Esophagus squamous epithelium (tissue), 5 donors: ENCODE measurements at places on chromosomes 11 and 22. TPM values are rescaled to one million over a fixed set of nuclear protein-coding genes. Genes with fewer than 3 reads are reported as not detected.

TMEM41B gene
- 27.6 TPM for total RNA-seq

APLNR gene
- 1.7 TPM for total RNA-seq

TSPAN18 gene
- 0.80 TPM for total RNA-seq

CCDC87 gene
- 0.23 TPM for total RNA-seq

TREH gene
- total RNA-seq: not detected

PTPRJ gene
- total RNA-seq: 2.0 TPM

GLB1L2 gene
- total RNA-seq: 4.3 TPM

SLC22A8 gene
- not detected for total RNA-seq

LINC01488 gene
- total RNA-seq: not detected

DNA sequence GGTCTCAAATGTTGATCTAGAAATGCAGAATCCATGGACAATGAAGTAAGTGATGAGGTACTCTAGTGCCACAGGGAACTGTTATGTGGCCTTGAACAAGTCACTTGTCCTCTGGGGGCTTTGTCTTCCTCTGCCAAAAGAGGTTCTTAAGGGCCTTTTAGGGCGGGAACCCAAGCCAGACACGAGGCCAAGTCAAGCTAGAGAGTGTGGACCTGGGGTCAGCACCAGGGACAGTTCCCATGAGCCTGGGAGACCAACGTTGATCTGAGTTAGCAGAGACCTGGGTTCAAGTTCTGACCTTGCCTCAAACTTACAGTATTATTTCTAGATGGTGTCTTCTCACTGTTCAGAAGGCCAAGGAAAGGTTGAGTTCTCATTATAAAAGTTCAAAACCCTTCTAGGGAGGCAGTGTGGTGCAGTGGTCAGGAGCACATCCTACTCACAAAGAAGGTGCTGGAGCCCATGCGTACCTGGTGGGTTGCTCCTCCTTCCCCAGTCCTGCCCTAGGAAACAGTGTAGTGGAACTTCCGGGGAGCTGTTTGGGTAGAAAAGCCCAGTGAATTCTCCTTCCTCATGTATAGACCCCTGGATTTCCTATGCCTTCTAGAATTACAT, 121.5 kb downstream of the CHST1 start:
- no peak for DNase-seq
- H3K36me3 ChIP-seq: no peaks in the 10 kb centered on the region
- H3K4me1 ChIP-seq: no peaks in the 10 kb centered on the region
- H3K27ac ChIP-seq: no peak overlapping the region
- H3K27me3 ChIP-seq: no peaks in the 10 kb centered on the region
- no peak overlapping the region for H3K4me3 ChIP-seq

DNA sequence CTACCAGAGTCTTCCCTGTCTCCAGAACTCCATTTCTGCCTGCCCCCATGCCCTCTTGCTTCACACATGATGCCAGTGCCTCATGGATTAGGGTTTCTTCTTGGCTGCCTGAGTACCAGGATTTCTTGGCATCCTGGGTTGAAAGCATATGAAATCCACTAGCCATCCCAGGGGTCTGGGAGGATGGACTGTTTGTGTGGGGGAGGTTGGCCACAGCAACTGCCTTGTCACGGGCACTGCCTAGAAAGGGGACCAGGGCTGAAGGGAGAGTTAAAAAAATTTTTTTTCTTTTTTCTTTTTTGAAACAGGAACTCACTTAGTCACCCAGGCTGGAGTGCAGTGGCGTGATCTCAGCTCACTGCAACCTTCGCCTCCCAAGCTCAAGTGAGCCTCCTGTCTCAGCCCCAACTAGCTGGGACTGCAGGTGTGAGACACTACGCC, 4.2 kb downstream of the USP35 start:
- no peak for DNase-seq
- no peaks in the 10 kb centered on the region for H3K36me3 ChIP-seq
- H3K4me1 ChIP-seq: peaks cover 10% of the 10 kb centered on the region
- H3K27ac ChIP-seq: no peak overlapping the region
- no peaks in the 10 kb centered on the region for H3K27me3 ChIP-seq

- no peaks in the 10 kb centered on the region for H3K4me1 ChIP-seq
- no peak overlapping the region for H3K27ac ChIP-seq
- no peaks in the 10 kb centered on the region for H3K36me3 ChIP-seq
- H3K27me3 ChIP-seq: no peaks in the 10 kb centered on the region
- no peak overlapping the region for H3K4me3 ChIP-seq
These were observed 526.0 kb downstream of the ETS1 start for GRCh38 chr11:128061281-128061871.

GRCh38 chr22:37862570-37863325, 13.5 kb downstream of the EIF3L start:
- H3K4me1 ChIP-seq: no peaks in the 10 kb centered on the region
- no peaks in the 10 kb centered on the region for H3K27me3 ChIP-seq
- no peak overlapping the region for H3K4me3 ChIP-seq
- DNase-seq: no peak
- H3K27ac ChIP-seq: no peak overlapping the region

GRCh38 chr11:31827455-31828206, 16.5 kb upstream of the PAX6 start:
- H3K4me3 ChIP-seq: no peak overlapping the region
- H3K27ac ChIP-seq: no peak overlapping the region
- no peaks in the 10 kb centered on the region for H3K36me3 ChIP-seq
- H3K27me3 ChIP-seq: peaks cover 100% of the 10 kb centered on the region
- peaks cover 27% of the 10 kb centered on the region for H3K4me1 ChIP-seq

- no peaks in the 10 kb centered on the region for H3K27me3 ChIP-seq
- H3K27ac ChIP-seq: no peak overlapping the region
- H3K4me3 ChIP-seq: no peak overlapping the region
These were observed 50.2 kb downstream of the C22orf31 start for GRCh38 chr22:29011240-29012100.

DNA sequence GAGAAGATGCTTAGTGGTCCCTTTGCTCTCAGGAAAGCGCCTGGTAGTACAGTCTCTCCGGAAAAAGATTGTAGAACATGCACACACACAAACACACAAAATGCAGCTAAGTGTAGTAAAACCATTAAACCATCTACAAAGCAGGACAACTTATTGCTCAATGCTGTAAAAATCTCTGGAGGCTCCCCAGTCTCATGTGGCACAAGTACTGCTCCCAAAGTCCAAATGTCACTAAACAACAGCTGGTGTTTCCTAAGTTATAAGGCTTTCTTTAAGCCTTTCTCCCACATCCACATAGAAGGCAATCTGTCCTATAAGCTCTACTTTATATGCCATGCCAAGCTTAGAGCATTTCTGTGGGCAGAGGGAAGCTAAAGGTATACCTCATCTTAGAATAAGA, 32.9 kb downstream of the CDON start:
- no peaks in the 10 kb centered on the region for H3K4me1 ChIP-seq
- no peaks in the 10 kb centered on the region for H3K27me3 ChIP-seq
- no peaks in the 10 kb centered on the region for H3K36me3 ChIP-seq
- no peak for DNase-seq
- H3K4me3 ChIP-seq: no peak overlapping the region

DNA sequence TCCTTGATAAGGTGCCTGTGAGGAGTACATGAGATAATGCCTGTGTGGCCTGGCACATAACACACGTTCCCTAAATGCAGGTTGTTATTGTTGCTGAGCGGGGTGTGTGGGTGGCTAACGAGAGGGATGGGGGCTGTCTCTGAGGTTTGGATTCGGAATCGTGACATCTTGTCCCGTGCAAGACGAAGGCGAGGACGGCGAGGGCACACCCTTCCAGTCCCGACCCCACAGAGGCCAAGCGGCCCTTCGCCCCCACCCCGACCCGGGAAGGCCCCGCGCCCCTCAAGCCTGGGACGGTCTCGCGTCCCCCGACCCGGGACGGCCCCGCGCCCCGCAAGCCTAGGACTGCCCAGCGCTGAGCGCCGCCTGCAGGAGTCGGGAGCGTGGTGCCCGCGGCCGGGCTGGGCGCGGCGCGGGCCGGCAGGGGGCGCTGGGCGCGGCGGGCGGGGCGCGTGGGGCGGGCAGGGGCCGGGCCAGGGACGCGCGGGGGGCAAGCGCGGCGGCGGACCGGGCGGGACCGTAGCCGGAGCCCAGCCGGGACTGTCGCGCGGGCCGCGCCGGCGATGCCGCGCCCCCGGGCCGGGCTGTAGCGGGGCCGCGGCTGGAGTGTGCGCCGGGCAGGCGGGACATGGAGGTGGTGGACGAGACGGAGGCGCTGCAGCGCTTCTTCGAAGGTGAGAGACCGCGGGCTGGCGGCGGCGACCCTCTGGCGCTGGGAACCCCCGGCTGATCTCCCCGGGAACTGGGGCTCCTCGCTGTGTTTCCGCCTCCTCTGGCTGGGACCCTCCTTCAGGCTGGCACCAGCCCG, at the start of gene MYRF:
Gene MYRF, plus strand, starts transcription at position 520 of the 808 bp plus-strand sequence. Its CDS starts 109 bp downstream, at position 629.
- peaks cover 34% of the 10 kb centered on the region for H3K4me1 ChIP-seq
- H3K27ac ChIP-seq: no peak within 1 kb of the TSS
- peak within 1 kb of the TSS; percentile 71 for H3K4me3 ChIP-seq
- no peaks in the 10 kb centered on the region for H3K36me3 ChIP-seq

GRCh38 chr11:91639359-91639758, 585.3 kb upstream of the FAT3 start:
- H3K4me1 ChIP-seq: no peaks in the 10 kb centered on the region
- H3K4me3 ChIP-seq: no peak overlapping the region
- no peaks in the 10 kb centered on the region for H3K36me3 ChIP-seq
- no peaks in the 10 kb centered on the region for H3K27me3 ChIP-seq
- no peak for DNase-seq
- no peak overlapping the region for H3K27ac ChIP-seq

DNA sequence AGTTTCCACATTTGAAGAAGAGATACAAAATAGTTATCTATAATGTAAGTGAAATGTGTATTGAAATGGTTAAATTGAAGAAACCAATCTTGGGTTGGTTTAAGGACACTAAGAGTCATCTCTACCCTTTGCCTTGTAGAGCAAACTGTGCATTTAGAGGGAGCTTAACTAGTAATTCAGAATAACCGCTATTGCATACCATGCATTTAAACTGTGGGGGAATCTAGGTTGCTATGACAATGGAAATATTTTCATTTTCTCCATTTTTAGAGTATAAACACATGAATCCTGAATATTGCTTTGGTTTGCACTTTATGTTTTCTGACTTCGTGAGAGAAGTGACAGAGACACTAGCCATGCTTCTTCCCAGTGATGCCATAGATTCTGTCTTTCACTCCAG, 39.7 kb downstream of the FAT3 start:
- DNase-seq: no peak

DNA sequence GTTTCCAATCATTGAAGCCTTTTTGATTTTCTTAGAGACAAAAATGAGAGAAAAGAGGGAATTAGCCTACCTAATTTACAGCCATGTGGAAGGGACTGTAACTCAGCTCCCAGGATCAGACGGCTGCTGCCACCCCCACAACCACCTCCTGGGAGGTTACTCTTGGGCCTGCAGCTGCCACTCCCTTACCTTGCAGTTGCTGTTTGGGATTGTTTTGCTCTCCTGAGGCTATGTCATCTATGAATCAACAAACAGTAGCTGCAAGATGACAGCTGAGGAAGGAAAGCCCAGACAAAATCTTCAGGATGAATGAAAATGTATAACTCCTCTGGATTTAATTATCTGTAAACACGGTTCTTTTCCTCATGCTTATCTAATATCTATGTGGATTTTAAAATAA, 28.0 kb upstream of the ZC3H12C start:
- H3K27me3 ChIP-seq: no peaks in the 10 kb centered on the region
- H3K36me3 ChIP-seq: no peaks in the 10 kb centered on the region
- H3K4me3 ChIP-seq: no peak overlapping the region
- H3K4me1 ChIP-seq: no peaks in the 10 kb centered on the region
- H3K27ac ChIP-seq: no peak overlapping the region

- H3K27me3 ChIP-seq: no peaks in the 10 kb centered on the region
- no peak for DNase-seq
- no peaks in the 10 kb centered on the region for H3K4me1 ChIP-seq
- H3K4me3 ChIP-seq: no peak overlapping the region
- no peaks in the 10 kb centered on the region for H3K36me3 ChIP-seq
These were observed 104.9 kb downstream of the KCNC1 start for GRCh38 chr11:17839450-17839849.

GRCh38 chr11:6315811-6316425, 4.4 kb downstream of the CAVIN3 start:
- DNase-seq: no peak
- no peaks in the 10 kb centered on the region for H3K27me3 ChIP-seq
- H3K36me3 ChIP-seq: no peaks in the 10 kb centered on the region

- H3K4me3 ChIP-seq: no peak overlapping the region
- H3K27me3 ChIP-seq: no peaks in the 10 kb centered on the region
- no peak for DNase-seq
These were observed 479.9 kb downstream of the INSC start for GRCh38 chr11:15594607-15595006.
